ENCODE measurements at places on chromosomes 2 and 18. TPM values are rescaled to one million over a fixed set of nuclear protein-coding genes. Genes with fewer than 3 reads are reported as not detected.

DNA sequence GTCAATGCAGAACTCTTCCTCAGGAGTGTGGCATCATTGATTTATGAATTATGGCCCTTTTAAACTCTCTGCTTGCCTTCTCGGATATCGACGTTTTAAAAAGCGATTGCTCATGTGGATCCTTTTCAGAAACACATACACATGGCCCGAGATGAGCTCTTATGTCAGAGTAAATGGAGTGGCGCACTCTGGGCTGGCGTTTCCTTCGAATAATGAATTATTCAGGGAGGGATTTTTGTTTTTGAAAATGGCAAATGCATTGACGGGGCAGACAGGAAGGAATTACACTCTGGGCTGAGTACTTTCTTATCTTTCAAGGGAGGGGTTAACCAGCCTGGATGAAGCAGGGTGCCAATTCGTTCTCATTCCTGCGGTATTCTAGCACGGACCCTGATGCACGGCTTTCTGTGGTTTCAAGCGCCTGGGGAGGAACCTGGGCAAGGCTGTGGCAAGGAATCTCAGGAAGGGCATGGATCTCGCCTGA is 142.7 kb downstream of the PRKCE start:
- DNase-seq = no peak

- DNase-seq = no peak
Measured at GRCh38 chr18:78773303-78773755, 206.3 kb upstream of the SALL3 start.

- DNase-seq = no peak
Measured at GRCh38 chr2:34949316-34949715, 1350.2 kb upstream of the FAM98A start.

DNA sequence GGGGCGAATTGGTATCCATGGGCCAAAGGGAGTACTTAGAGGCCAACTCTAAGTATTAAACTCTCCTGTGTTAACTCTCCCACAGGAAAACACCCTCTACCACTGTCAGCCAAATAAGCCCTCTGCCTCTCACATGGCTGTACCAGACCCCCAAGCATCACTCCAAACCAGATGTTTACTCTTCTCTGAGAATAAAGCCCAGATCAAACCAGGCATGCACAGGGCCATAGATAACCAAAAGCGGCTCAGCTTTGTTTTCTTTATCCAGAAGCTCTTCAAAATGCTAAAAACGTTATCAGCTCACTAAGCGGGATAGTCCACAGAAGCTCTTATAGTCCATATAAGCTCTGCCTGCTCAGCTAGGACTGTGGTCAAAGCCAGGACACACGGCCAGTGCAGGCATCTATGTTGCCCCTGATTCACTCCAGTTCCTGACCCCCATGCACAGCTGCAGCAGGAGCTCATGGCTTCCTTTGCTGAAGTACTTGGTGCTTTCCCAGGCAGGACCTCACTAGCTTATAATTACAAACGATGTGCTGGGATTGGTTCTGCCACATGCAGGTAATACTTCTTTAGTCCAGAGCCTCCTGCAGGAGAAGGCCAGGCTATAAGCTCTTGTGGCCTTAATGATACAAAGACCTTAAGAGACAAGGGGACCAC is 21.0 kb upstream of the SEMA4C start:
- no peak for DNase-seq

Gene TFCP2L1
- polyA plus RNA-seq = 0.05 TPM
